Hippocampal formation (tissue), 2 donors: ENCODE measurements at places on chromosomes 7 and 10.
A peak's percentile ranks its signal among the peaks of the same experiment; 100 is the strongest.

DNA sequence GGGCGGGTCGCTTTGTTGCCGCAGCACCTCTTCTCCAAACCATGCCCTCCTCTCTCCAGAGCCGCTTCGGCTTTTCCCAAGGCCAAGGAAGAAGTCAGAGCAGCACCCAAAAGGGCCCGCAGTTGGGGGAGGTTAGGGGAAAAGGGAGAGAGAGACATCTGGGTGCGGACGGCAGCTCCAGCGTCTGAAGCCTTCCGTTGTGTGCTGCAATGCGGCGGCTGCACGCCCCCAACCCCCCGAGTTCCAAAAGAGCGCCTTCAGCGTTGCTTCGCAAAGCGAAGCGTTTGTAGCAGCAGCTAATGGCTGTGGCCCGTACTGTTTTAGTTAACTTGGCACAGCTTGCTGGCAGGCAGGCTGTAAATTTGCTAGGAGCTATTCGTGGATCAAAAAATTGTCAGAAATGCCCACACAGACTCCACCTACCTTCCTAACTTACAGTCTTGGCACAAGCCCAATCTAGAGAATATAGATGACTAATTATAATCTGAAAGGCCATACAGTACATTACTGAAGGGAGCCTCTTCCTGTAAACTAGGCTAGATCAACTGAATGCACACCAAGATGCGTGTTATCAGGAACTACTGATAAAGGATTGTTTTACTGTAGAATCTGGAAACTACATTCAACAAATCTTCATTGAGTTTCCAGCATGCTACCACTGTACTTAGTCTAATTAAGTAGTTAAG, 1.1 kb upstream of the KBTBD2 start:
- peak; percentile 64 for DNase-seq

GRCh38 chr7:25391295-25391861, 163.1 kb upstream of the NPVF start:
- DNase-seq, result no peak

GRCh38 chr7:11171569-11172192, 198.0 kb downstream of the PHF14 start:
- no peak for DNase-seq

GRCh38 chr7:139830782-139831501, 1.9 kb downstream of the TBXAS1 start:
- DNase-seq, result no peak

DNA sequence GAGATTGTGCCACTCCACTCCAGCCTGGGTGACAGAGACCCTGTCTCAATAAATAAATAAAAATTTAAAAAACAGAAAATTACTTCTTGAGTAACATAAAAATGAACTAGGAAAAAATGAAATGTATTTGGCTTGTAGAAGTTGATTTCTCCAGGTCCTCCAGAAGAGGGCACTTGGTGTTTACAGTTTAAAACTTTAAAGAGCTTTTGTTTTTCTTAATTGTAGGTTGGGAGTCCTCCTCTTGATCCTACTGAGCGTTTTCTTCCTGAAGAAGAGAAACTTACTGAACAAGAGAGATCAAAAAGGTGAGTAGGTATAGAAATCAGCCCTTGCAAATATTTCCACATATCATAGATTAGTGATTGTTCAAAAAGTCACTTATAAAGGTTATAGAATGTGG, 16.2 kb downstream of the KIFBP start:
- no peak for DNase-seq

- DNase-seq, result peak; percentile 63
These were observed 2.6 kb downstream of the MRPS33 start for GRCh38 chr7:141012044-141012685.

GRCh38 chr10:100229819-100230422, 525 bp upstream of the CHUK start:
- DNase-seq, result no peak

DNA sequence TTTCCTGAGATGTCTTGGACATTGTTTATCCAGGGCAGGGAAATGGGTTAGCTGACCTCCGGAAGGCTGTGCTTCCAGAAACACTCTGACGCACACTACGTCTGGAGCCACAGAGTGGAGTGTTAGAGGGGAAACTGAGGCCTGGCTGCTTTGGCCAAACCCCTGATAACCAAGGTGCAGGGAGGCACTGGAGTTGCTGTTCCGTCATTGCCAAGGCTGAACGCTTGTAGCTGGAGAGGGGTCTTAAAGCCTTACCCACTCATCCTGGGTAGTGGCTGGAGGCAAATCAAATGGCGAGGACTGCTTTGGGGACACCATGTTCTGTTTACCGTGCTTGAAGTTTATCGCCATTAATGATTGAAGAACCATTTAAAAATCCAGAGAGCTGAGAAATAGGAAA, 604.1 kb upstream of the FOXK1 start:
- no peak for DNase-seq
